ENCODE measurements at places on chromosomes 1 and 21.
A peak's percentile ranks its signal among the peaks of the same experiment; 100 is the strongest.

- DNase-seq, result no peak
These were observed 77.1 kb downstream of the TOMM20 start for GRCh38 chr1:235051521-235051920.

- no peak for DNase-seq
These were observed 24.6 kb downstream of the IER5 start for GRCh38 chr1:181113059-181113641.

DNA sequence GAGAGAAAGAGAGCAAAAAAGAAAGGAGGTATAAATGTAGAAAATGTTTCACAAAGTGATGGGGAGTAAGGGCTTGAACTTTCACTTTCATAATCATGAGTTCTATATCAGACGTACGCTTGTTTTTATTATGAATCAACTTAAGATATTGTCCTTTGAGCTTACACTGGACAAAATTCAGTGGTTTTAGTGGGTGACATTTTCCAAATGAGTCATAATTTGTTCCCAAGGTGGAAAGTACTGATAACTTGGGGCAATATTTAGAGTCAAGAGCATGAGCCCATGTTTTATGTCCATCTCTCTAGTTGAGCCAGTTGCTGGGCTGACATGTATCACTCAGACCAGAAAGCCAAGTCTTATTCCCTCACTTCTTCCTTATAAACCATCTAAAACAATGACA is 161.6 kb downstream of the CHRM3 start:
- DNase-seq, result no peak

GRCh38 chr1:68116643-68117235 is 66.3 kb upstream of the DIRAS3 start:
- peak; percentile 24 for DNase-seq

- DNase-seq, result no peak
These were observed 71.1 kb upstream of the IRF2BP2 start for GRCh38 chr1:234681065-234681464.

DNA sequence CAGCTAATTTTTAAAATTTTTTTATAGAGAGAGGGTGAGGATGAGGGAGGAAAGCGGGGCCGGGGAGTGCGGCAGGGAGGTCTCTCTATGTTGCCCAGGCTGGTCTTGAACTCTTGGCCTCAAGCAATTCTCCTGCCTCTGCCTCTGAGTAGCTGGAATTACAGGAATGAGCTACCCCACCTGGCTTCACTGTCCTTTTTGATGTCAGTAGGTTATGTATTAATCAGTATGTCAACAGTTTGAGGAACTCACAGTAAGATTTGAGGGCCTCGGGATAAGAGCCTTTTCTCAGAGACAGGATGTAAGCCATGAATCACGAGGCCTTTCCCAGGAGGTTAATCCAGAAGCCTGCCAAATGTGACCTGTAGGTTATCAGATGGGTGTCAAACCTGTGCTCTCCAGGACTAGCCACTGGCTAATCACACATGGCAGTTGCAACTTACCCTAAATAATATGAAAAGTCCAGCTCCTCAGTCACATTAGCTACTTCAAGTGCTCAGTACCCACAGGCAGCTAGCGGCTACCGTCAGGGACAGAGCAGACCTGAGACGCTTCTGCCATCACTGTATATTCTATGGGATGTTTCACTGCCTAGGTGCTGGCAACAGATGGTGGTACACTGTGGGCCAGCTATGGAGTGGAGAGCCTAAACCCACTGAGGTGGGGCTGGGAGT is 33.1 kb downstream of the TRIM67 start:
- no peak for DNase-seq

DNA sequence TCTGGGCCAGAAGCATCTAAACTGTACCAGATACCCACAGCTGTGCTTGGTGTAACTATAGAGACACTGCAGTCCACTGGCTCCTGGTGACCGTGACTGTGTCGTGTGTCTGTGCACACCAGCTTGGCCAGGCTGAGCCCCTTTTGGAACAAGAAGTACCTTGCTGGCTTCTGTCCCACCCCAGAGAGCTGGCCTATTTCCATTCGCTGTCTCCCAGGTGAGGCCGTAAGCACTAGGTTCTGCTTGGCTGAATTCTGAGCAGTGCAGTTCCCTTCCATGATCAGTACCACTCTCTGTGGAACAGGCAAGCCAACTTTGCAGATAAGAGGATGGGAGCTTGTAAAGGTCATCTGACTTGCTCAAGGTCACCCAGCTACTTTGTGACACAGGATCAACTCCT is 119.9 kb upstream of the DNAH14 start:
- DNase-seq, result no peak

DNA sequence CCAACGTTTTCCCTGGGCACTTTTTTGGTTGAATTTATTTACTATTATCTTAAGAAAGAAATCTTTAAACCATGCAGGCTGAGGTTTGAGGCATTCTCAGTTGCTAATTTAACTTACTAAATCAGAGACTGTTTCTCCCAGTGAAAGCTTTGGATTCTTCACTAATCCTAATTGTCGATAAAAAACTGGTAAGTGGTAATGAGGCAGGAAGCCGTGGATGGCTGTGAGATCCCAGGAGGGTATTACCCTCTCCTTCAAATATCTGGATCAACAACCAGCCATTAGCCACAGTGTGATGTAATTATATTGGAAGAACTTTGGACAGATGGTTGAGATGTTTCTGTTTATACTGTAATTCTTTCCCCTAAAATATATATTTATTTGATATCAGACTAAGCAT is 485.0 kb downstream of the DISC1 start:
- no peak for DNase-seq

GRCh38 chr21:36436829-36437744 is 42.8 kb downstream of the CLDN14 start:
- DNase-seq, result no peak

GRCh38 chr1:22318279-22318981 is 133.2 kb upstream of the ZBTB40 start:
- no peak for DNase-seq

DNA sequence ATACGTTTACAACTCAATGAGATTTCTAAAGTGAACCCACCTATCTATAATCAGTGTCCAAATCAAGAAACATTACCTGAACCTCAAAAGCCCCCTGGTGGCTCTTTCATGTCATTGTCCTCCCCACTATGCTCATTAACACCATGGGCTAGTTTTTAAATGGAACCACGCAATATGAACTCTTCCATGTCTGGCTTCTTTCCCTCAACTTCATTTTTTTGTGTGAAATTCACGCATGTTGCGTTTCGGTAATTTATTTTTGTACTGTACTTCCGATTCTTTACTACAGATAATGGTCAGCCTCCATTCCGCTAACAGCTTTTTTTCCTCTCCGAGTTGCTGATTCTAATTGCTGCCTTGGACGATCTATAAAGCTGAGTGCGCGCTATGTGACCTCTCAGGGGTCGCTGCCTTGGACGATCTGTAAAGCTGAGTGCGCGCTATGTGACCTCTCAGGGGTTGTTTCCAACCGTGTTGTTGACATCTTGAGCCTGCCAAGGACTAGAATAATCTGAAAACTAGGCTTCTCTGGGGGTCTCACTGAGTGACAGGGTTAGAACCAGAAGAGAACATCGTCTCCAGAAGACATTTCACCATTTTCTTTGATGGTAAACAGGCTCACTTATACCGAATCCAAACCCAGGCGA is 1.1 kb upstream of the CACYBP start:
- peak; percentile 12 for DNase-seq

DNA sequence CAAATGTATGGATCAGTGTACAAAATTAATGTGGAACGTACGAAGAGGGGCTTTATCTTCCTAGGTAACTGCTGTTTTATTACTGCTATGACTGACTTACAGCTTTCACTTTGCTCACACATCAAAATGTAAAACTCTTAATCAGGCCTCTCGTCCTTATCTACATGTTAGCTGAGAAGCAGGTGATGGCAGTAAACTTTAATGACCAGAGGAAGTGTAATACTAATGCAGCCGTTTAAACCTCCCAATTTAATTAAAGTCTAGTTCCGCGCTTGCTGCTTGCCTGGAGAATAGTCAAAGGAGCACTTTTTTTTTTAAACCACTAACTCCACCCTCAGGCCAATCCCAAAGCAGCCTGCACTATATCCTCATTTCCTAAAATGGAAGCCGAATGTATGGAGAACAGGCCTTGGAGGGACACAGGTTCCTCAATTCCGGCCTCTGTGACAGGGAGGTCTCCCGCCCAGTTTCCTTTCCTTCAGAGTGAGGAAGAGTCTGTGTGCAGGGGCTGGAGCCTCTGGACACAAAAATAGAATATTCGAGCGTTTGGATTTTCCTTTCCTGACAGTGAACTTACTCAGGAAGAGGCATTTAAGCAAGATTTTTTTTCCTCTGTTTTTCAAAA is 36.7 kb upstream of the RASAL2 start:
- no peak for DNase-seq

DNA sequence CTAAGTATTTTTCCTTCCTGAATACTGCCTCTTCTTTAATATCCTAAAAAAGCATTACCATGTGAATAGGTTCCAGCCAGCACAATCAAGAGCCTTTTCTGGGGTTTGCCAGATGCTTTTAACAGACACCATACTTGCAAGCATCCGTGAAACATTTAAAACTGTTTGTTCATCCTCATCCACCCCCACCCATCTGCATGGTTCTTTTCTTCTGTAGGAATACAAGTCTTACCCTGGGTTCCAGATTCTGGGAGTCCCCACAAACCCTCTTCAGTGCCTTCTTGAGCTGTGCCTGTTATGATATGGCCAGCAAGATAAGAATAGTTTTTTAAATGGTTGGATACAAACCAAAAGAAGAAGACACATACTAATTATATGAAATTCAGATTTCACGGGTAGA is 354.9 kb upstream of the PLXNA2 start:
- DNase-seq, result no peak

DNA sequence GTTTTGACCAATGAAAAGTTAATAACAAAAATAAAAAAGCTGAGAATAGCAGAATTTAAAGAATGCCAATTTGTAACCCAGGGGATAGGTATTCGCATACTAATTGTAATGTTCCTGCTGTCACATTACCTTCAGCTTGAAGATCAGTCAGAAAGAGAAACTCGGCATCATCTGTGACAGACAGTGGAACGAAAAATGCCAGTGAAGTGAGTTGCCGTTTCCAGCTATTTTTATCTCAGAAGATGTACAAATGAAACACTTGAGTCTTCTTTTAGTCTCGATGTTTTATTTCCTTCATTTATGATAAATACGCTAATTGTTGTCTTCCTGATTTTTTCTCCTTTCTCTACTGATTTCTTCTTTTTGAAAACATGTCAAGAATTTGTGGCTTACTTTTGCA is 26.1 kb downstream of the RGS21 start:
- no peak for DNase-seq

DNA sequence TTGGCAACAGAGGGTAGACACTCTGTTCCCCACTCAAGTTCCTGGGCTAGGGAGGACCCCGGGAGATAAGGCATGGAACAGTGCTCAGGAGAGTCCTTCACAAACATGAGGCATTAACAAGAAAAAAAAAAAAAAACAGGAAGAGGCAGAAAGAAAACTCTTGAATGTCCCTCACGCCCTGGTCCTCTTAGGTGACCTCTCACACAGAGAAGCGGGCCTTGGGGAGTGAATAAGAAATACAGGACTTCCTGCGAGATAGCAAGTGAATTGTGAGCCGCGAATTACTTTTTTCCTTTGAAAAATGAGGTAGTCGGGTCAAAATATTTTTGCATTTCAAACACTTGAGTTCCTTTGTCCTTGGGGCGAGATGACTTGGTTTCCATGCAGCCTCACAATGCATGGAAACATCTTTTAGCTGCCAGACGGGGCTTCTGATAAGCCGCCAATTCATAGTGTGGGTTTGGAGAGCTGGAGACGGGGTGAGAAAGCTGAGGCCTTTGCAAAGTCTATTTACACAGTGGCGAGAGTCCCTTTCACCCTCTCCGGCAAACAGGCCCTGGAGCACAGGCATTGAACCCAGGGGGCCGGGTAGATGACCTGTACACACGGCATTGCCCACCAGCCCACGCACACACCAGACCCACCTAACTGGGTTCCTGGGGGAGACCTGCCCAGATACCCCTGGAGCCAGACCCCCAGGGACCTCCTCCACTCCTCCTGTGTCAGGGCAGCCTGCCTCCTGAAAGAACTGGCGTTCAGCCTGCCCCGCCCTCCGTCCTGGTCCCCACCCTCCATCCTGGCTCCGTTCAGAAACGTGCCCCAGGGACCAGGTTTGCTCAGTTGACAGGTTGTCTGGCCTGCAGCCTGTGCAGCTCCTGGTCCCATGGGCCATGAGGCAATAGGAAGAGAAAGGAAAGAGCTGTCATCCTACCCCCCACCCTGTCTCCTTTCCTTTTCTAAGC is 192.3 kb downstream of the PRDM16 start:
- DNase-seq, result no peak

DNA sequence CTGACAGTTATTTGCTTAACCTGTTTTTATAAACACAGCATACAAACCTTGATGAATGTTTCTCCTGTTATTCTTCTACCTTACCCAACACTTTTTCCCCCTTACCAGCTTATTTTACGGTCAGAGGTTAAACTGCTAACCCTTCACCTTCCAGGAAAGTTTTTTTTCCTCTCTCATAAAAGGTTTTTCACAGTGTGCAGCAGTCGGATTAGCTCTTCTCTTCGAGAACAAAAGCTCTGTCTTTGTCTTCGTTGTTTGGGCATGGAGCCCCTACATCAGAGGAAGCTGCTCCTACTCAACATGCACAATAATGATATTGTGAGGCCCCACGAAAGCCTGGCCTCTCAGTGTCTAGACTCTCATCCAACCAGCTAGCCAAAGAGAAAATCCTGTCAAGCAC is 42.0 kb downstream of the DENND1B start:
- DNase-seq, result no peak

Measured in stimulated activated CD8-positive, alpha-beta memory T cell treated with anti-CD3 and anti-CD28 coated beads, Interleukin-15, amount 100 ng/mL, for 4 hours (primary cell).